ENCODE measurements at places on chromosomes 1 and 21.

- no peak for DNase-seq
Measured at GRCh38 chr1:204758601-204759000, 73.1 kb upstream of the LRRN2 start.

DNA sequence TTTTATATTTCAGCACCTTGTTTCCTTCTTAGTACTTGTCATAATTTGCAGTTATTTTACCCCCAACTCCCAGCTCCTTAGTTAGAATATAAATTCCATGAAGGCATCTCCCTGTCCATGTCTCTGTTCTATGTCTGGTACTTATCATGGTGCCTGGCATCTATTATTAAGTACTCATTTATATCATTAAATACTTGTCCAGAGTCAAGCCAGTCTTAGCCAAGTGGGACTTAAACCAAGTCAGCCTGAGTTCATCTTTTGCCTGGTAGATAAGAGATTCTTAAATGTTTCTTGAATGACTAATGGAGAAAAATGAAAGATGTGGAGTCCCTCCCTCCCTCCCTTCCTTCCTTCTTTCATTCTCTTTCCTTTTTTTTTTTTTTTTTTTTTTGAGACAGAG is 9.4 kb downstream of the SLC25A44 start:
- DNase-seq = no peak

GRCh38 chr1:94228640-94229375 is 8.6 kb downstream of the ARHGAP29 start:
- no peak for DNase-seq

DNA sequence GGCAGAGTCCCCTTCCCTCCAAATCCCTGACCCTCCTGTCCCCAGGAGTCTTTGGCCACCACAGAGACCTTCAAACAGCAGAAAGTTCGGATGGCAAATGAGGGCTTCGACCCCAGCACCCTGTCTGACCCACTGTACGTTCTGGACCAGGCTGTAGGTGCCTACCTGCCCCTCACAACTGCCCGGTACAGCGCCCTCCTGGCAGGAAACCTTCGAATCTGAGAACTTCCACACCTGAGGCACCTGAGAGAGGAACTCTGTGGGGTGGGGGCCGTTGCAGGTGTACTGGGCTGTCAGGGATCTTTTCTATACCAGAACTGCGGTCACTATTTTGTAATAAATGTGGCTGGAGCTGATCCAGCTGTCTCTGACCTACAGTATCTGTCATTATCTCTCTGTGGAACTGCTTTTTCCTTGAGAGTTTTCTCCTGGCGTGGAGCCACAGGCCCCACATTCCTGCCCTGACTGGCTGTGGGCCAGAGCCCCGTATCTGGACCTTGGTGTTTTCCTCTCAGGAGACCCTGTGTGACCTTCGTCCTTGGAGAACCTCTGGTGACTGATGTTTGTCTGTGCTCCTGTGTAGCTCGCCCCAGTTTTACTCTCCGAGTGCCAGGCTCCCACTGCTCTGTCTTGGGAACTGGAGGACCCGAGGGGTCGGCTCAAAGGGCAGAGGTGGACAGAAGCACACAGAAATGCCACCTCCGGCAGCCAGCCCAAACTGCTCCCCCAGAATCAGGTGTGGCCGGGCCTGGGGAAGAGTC is 4.8 kb downstream of the SLC27A3 start:
- DNase-seq = no peak

- DNase-seq = no peak
Measured at GRCh38 chr1:244647819-244648218, 5.1 kb upstream of the DESI2 start.

GRCh38 chr21:34886240-34887104 is 162.6 kb downstream of the RUNX1 start:
- no peak for DNase-seq

DNA sequence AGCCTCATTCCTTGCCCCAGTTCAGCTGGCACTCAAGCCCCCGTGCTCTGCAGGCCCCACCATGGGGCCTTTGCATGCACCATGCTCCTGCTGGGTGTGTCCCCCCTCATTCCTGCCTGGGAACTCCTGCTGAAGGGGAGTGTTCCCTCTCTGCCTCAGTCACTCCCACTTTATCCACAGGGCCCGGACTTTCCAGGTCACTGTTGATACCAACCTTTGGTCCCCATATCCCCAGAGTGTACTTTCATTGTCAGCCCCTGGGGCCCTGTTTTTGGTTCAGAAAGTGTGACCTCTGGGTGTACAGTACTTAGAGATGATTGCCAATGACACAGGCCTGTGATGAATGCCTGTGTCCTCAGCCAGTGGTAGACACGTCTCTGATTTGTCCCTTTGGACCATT is 2.9 kb downstream of the TTC22 start:
- no peak for DNase-seq

- no peak for DNase-seq
Measured at GRCh38 chr1:238186887-238187574, 296.3 kb upstream of the ZP4 start.

- no peak for DNase-seq
Measured at GRCh38 chr1:101945884-101946283, 50.8 kb downstream of the OLFM3 start.

DNA sequence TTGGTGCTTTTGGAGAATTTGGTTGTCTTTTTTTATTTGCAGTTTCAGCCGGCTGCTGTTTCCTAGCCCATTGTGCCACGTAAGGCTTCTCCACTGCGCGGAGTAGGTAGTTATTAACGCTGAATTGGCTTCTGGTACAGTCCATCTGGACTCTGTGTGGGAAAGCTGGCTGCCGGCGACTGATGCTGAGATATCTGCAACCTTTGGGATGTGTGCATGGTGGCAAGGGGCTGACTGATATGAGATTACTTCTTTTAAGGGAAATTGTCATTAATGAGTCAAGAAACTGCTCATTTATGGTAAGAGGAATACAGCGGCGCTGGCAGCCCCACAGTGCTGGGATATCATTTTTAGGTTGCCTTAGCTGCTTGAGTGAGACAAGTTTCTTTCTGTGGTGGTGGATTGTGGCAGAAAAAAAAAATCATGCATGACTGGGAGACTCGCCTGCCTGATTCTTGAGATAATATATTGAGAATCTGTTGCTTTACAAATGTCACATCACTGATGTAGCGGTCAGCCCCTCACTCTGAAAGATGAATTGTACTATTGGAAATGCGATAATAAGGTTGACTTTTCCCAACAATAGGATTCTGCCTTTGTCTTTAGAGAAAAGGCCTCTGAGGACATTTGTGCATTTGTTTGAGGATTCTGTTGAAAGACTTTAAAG is 2.5 kb upstream of the ELAVL4 start:
- DNase-seq = no peak

GRCh38 chr1:231279081-231279480 is 38.1 kb downstream of the GNPAT start:
- DNase-seq = no peak

DNA sequence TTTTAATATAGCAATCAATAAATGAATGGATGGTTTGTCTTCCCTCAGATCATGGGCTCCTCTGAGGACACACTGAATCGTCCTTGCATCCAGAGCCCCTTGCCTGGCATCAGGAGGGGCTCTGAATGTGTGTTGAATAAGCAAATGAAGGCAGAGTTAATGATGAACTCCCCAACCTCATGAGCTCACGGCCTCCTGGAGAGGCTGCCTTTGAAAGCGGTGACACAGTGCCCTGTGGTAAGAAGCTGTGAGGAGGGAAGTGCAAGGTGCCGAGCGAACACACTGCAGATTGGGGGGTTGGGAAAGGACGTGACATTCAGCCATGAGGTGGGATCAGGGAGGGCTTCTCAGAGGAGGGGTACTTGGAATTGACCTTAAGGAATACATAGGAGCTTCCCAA is 3.2 kb upstream of the PARS2 start:
- no peak for DNase-seq

- peak; percentile 51 for DNase-seq
Measured at GRCh38 chr1:214331827-214332423, 51.0 kb downstream of the SMYD2 start.

DNA sequence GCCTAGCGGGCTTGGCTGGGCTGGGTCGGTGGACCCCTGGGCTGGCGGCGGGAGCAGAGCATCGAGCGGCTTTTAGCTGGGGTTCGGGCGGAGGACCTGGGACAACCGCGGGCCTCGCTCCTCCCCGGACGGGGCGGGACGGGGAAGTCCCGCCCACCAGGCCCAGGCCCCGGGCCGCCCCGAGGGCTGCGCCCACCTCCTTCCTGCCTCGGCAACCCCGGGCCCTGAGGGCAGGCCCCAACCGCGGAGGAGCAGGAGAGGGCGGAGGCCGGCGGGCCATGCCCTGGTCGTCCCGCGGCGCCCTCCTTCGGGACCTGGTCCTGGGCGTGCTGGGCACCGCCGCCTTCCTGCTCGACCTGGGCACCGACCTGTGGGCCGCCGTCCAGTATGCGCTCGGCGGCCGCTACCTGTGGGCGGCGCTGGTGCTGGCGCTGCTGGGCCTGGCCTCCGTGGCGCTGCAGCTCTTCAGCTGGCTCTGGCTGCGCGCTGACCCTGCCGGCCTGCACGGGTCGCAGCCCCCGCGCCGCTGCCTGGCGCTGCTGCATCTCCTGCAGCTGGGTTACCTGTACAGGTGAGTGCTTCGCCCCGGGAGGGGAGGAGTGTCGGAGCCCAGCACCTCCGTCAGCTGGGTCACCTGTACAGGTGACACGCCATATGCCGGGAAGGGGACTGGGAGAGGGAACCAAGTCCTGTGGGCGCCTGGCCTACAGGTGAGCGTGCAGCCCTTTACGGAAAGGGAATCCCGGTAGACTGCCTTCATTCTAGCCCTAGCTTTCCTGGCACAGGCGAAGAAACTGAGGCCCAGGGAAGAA is at the start of gene XKR8:
TSS of gene XKR8 (plus strand) at position 182 of the 812 bp plus-strand sequence. CDS start at position 279, 97 bp downstream.
- peak; percentile 81 for DNase-seq

DNA sequence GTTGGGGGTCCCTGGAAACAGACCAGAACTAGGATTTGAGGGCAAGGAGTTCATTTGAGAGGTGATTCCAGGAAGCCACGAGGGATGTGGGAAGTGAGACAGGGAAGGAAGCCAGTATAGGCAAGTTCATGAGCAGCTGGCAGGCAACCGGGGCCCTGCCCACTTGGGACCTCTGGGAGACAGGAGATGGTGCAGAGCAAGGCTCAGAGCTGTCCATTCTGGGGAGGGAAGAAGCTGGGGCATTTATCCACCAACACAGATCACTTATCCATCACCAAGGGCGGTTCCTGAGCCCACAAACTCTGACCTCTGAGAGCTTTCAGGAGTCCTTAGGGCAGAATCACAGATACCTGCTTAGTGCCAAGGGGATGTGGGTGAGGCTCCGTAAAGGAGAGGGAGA is 16.8 kb downstream of the EDN2 start:
- no peak for DNase-seq

- DNase-seq = no peak
Measured at GRCh38 chr1:81708250-81708649, 92.5 kb upstream of the ADGRL2 start.

DNA sequence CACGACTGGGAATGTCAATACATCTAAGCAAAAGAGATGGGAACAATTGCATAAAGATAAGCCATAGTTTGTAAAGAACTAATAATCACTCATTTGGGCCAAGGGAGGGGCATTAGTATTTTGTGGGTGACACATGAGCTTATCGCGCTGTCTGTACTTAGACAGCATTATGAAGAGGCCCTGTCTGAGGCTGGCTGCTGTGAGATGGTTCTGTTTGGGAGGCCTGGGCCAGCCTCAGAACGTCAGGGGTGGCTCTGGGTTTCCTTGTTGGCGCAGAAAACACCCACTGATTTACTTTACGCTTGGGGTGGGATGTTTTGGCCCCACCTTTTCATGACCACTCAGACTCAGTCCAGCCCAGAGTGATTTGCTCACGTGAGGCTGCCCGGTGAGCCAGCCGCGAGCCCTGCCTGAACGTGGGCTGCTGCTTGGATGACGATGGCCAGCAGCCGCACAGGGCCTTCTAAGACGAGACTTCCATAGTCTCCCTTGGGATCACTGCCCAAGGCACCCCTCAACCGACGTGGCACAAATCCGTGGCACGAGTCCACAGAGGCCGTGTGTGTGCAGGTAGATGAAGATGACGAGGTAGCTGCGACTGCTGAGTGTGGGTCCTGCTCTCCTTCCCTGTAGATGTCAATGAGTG is 18.7 kb downstream of the UMODL1 start:
- DNase-seq = no peak

GRCh38 chr1:234504969-234505768 is 26.2 kb upstream of the TARBP1 start:
- no peak for DNase-seq

- DNase-seq = no peak
Measured at GRCh38 chr1:7379441-7379971, 391.6 kb upstream of the VAMP3 start.

- no peak for DNase-seq
Measured at GRCh38 chr1:218658899-218659298, 313.8 kb downstream of the TGFB2 start.

GRCh38 chr1:183806125-183806524 is 1.2 kb downstream of the RGL1 start:
- no peak for DNase-seq

GRCh38 chr1:17828991-17829390 is 73.9 kb downstream of the ACTL8 start:
- DNase-seq = no peak

GRCh38 chr21:38219049-38219628 is 37.7 kb upstream of the KCNJ15 start:
- DNase-seq = peak; percentile 63

DNA sequence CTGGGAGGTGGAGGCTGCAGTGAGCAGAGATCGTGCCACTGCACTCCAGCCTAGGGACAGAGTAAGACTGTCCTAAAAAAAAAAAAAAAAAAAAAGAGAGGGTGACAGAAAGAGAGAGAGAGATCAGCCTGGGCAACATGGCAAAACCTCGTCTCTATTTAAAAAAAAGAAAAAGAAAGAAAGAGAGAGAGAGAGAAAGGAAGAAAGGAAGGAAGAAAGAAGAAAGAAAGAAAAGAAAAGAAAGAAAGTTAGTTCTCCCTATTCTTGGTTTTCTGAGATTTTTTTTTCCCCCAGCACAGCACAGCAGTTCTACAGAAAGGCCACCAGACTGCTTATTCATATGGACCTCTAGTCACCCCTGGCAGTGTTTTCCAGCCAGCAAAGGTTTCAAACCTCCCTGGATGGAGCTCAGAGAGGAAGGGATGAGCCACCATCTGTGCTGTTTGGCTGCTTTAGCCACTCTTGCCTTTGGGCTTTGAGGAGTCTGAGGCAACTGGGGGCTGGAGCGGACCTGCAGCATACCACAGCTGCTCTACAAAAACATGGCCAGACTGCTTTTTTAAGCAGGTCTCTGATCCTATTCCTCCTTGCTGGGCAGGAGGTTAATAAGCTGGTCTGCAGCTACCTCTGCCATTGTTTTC is 10.6 kb downstream of the S100A6 start:
- DNase-seq = no peak

GRCh38 chr21:18253221-18253620 is 8.6 kb downstream of the CHODL start:
- no peak for DNase-seq

- peak; percentile 76 for DNase-seq
Measured at GRCh38 chr1:46036894-46037839, 95.3 kb downstream of the PIK3R3 start.
